NCI-H2081 (cell line): ENCODE measurements at places on chromosomes 16 and 17.

GRCh38 chr17:48565022-48565554 lies 13.1 kb downstream of the HOXB4 start:
- DNase-seq = no peak

GRCh38 chr17:46943501-46944393 lies 20.8 kb downstream of the GOSR2 start:
- DNase-seq = no peak

DNA sequence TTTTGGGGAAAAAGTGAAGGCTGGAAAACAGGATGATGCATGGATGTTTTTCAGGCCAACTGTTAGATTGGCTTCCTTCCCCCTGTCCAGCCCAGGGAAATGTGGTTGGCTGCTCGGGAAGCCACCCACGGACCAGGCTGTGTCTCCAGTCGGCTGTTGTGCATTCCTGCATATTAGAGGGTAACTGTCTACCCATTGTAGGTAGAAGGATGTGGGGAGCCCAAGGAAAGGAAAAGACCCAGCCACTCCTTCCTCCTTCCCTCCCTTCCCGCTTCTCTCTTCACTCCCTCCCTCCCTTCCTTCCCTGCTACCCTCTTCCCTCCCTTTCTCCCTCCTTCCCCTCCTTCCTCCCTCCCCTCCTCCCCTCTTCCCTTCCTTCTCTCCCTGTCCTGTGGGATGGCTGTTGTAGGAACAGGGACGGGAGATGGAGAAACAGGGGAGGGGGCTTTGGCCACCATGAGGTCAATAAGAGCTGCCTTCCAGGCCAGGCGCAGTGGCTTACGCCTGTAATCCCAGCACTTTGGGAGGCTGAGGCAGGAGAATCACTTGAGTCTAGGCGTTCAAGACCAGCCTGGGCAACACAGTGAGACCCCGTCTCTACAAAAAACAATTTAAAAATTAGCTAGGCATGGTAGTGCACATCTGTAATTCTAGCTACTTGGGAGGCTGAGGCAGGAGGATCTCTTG lies 16.9 kb downstream of the SYT17 start:
- no peak for DNase-seq

GRCh38 chr17:67378454-67379250 lies 1.6 kb downstream of the PITPNC1 start:
- DNase-seq = peak; percentile 85

DNA sequence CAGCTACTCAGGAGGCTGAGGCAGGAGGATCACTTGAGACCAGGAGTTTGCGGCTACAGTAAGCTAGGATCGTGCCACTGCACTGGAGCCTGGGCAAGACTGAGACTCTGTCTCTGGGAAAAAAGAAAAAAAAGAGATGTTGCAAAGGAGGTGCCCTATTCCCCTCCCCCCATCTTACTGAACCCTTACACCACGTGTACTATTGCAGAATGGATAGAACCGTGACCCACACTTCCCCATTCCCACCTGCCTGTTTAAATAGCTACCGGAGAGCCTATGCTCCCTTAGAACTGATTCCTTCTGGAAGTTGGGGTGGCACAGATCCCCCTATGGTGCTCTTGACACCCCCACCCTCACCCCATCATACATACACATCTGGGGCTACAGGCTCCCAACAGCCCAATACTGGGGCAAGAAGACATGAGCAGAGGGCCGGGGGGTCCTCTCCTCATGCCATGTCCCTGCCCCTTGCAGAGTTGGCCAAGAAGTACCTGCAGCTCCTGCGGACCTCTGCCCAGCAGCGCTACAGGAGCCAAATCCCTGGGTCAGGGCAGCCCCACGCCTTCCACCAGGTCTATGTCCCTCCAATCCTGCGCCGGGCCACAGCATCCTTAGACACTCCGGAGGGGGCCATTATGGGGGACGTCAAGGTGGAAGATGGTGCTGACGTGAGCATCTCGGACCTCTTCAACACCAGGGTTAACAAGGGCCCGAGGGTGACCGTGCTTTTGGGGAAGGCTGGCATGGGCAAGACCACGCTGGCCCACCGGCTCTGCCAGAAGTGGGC lies 35.7 kb downstream of the NLRC5 start:
- DNase-seq = no peak

GRCh38 chr16:48011878-48012658 lies 143.7 kb downstream of the ABCC12 start:
- no peak for DNase-seq

DNA sequence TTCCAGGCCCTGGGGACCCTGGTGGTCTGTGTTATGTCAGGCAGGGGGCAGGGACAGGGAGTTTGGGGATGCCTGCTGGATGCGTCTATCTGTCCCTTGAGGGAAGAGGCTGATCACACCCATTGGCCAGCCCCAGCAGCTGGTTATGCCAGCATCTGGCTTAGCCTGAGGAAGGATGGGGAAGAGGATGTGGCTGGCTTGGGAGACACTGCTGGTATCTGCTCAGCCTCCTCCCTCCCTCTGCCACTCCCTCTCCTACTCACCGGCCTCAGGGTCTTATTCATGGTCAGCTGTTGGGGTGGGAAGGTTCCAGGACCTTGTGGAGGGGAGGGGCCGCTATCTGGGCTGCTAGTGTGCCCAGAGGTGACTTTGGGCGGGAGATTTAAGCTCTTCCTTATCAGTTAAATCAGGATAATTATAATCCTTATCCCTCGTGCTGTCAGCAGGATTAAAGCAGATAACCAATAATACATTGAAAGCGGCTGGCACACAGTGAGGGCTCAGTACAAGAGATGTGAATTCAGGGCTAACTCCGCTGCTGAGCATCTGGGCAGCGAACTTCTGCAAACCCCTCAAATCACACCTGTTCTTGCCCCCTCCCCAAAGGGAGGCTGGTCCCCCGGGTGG lies 36.0 kb upstream of the MLKL start:
- DNase-seq = no peak
